ENCODE measurements at places on chromosomes 1 and 21.
A peak's percentile ranks its signal among the peaks of the same experiment; 100 is the strongest.

DNA sequence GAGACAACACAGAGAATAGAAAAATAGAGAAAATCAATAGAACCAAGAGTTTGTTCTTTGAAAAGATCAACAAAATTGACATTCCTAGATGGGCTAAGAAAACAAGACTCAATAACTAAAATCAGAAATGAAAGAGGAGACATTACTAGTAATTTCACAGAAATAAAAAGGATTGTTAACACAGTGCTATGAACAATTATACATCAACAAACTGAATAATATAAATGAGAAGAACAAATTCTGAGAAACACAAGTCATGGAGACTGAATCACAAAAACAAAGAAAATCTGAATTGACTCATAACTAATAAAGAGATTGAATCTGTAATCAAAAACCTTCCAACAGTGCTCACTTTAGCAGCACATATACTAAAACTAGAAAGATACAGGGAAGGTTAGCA lies 51.6 kb upstream of the TTC39A start:
- no peaks in the 10 kb centered on the region for H3K4me1 ChIP-seq
- H3K27ac ChIP-seq, result no peak overlapping the region
- H3K4me3 ChIP-seq, result no peak overlapping the region
- no peaks in the 10 kb centered on the region for H3K36me3 ChIP-seq
- H3K27me3 ChIP-seq, result no peaks in the 10 kb centered on the region

- H3K27ac ChIP-seq, result peak overlapping the region; percentile 73
- DNase-seq, result no peak
- no peak overlapping the region for H3K4me3 ChIP-seq
- H3K36me3 ChIP-seq, result no peaks in the 10 kb centered on the region
- H3K27me3 ChIP-seq, result no peaks in the 10 kb centered on the region
- H3K4me1 ChIP-seq, result peaks cover 9% of the 10 kb centered on the region
Observed at GRCh38 chr1:151370211-151370911, 2.1 kb downstream of the SELENBP1 start.

DNA sequence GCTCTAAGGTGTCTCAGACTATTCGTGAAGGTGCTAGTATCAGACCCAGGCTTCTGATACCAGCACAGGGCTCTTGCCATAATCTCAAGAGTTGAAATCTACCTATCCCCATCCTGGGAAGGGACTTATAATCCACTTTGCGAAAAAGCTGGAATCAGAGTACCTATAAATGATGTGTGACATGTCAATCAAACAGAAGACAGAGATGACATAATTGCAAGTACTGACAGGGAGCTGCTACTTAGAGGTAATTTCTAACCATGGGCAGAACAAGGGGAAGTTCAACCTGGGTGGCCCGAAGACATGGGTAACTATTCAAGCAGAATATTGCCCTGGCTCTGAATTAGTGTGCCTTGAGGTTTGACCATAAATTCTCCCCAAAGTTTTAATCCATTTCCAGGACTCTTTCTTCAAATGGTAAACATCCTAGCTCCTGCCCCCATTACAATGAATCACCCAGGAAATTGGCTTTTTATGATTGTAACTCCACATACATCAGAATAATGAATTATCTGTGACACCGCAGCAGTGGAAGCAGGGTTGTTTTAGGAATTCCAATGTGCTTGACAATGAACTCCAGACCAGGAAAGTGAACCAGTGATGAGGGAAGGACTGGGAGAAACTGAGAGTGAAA lies 37.2 kb downstream of the KANK4 start:
- no peak overlapping the region for H3K27ac ChIP-seq
- no peak for DNase-seq
- H3K4me1 ChIP-seq, result peaks cover 2% of the 10 kb centered on the region
- H3K27me3 ChIP-seq, result no peaks in the 10 kb centered on the region
- no peak overlapping the region for H3K4me3 ChIP-seq

DNA sequence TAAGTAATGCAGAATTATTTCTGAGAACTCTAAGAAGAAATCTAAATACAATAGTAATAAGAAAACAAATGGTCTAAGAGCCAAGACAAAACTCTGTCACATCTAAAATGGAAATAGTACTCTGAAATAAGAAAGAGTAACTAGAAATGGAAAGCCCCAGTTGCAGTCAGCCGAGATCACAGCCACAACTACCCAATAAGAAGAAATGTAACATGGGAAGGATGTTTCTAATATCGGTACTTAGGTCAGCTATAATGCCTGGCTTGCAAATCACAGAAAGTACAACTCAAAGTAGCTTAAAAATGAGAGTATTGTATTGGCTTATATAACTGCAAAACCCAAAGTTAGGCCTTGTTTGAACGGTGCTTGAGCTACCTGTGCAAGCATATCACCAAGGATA lies 58.6 kb upstream of the USP25 start:
- no peaks in the 10 kb centered on the region for H3K36me3 ChIP-seq
- no peaks in the 10 kb centered on the region for H3K4me1 ChIP-seq
- H3K27me3 ChIP-seq, result no peaks in the 10 kb centered on the region

GRCh38 chr1:156663178-156663577 lies 14.0 kb downstream of the NES start:
- no peak overlapping the region for H3K4me3 ChIP-seq

DNA sequence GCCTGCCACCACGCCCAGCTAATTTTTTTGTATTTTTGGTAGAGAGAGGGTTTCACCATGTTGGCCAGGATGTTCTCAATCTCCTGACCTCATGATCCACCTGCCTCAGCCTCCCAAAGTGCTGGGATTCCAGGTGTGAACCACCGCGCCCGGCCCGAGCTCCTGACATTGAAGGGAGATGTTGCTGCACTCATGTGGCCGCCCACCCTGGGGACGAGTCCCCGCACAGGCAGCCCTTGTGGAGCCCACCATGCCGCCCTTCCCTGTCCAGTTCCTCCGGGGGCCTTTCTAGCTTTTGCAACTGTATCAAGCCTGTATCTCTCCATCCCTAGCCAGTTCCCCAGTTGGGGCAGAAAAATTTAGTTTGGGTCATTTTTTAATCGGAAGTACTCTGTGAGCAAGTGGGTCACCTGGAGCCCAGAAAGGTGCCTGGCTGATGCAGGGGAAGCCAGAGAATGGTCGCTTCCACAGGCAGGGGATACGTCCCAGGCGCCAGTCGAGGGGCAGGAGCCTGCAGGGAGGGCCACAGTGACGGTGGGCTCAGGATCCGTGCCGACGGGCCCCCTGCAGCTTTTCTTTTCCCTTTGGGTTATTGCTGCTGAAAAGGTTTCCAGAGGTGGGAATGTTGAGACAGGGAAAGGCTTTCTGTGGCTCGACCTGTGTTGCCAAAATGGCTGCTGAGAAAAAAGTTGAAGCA lies 20.4 kb downstream of the PCNT start:
- DNase-seq, result no peak
- H3K4me1 ChIP-seq, result no peaks in the 10 kb centered on the region
- H3K27me3 ChIP-seq, result no peaks in the 10 kb centered on the region
- peaks cover 4% of the 10 kb centered on the region for H3K36me3 ChIP-seq
- H3K4me3 ChIP-seq, result no peak overlapping the region

GRCh38 chr1:209411491-209411929 lies 172.0 kb upstream of the CAMK1G start:
- H3K27ac ChIP-seq, result peak overlapping the region; percentile 80
- H3K27me3 ChIP-seq, result no peaks in the 10 kb centered on the region
- peak overlapping the region; percentile 35 for H3K4me3 ChIP-seq
- no peak for DNase-seq
- H3K36me3 ChIP-seq, result no peaks in the 10 kb centered on the region

DNA sequence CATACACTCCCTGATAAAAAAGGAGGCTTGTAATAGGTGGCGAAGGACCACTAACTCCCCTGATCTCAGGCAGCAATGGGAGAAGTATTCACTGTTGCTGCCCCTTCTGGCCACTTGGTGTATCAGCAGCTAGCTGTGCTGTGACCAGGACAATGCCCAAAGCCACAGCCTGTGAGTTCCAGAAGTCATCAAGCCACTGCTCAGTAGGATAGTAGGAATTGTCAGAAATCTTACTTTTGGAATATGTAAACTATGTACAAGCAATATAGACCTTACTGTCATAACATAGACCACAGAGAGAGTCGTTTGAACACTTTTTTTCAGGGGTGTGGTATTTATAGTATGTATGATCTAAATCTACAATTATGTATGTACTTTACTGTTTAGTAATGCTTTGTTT lies 248.3 kb upstream of the CAMK1G start:
- H3K27me3 ChIP-seq, result no peaks in the 10 kb centered on the region
- no peak overlapping the region for H3K27ac ChIP-seq
- DNase-seq, result no peak
- H3K4me3 ChIP-seq, result no peak overlapping the region
- no peaks in the 10 kb centered on the region for H3K36me3 ChIP-seq

DNA sequence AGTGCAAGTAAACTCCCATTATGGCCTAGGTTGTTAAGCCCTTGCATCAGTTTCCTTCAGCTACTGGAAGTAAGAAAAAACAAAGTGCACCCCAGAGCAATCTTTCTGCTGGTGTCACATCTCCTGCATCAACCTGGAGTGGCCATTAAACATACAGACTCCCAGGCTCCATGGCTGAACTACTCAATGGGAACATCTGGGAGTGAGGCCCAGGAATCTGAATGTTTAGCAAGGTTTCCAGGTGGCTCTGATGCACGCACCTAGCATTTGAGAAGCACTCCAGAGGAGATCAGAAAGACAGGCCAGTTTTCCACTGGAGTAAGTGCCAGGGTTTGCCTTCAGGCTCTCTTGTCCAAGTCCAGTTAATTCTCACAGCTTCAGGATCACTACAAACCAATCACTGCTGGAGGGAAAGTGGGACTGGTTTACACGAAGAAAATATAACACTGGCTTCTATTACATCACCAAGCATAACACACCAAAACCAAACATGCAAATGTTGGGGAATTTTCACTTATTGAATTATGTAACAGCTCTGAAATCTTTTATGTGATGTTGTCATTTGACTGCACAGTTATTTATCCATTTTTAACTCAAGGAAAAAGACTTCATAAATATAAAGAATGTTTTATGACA lies 22.3 kb upstream of the ABCA4 start:
- H3K27ac ChIP-seq, result no peak overlapping the region
- DNase-seq, result no peak
- H3K27me3 ChIP-seq, result no peaks in the 10 kb centered on the region
- H3K4me3 ChIP-seq, result no peak overlapping the region
- H3K4me1 ChIP-seq, result no peaks in the 10 kb centered on the region

GRCh38 chr1:58398714-58399113 lies 147.8 kb downstream of the OMA1 start:
- H3K4me1 ChIP-seq, result no peaks in the 10 kb centered on the region
- no peak overlapping the region for H3K4me3 ChIP-seq
- no peaks in the 10 kb centered on the region for H3K27me3 ChIP-seq
- no peak for DNase-seq
- H3K27ac ChIP-seq, result no peak overlapping the region

DNA sequence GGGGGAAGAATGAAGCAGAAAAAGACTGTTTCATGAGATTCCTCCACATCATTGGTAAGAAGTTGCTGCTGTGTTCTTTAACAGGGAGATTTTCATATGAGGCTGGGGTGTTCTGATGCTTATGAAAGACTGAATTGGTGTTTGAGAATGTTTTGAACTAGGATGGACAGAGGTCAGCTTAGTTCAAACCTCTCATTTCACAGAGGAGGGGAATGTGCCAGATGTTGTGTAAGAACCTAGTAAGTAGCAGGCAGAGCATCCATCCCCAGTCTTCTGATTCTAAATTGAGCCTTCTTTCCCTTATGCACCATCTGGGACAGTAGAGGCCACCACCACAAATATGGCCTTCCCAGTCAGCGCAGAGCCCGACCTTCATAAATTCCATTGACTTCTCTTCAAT lies 43.7 kb downstream of the SAMD13 start:
- no peak for DNase-seq
- H3K27me3 ChIP-seq, result no peaks in the 10 kb centered on the region
- H3K27ac ChIP-seq, result no peak overlapping the region
- no peaks in the 10 kb centered on the region for H3K36me3 ChIP-seq
- H3K4me1 ChIP-seq, result no peaks in the 10 kb centered on the region
- H3K4me3 ChIP-seq, result no peak overlapping the region

Measured in breast epithelium (tissue), 4 donors.